ENCODE measurements at places on chromosomes 13 and 19.

- DNase-seq: no peak
Measured at GRCh38 chr13:45015300-45015699, 26.0 kb downstream of the GPALPP1 start.

- no peak for DNase-seq
Measured at GRCh38 chr19:9849791-9850190, 14.7 kb downstream of the PIN1 start.

- no peak for DNase-seq
Measured at GRCh38 chr13:23956106-23956505, 58.8 kb upstream of the C1QTNF9B start.

DNA sequence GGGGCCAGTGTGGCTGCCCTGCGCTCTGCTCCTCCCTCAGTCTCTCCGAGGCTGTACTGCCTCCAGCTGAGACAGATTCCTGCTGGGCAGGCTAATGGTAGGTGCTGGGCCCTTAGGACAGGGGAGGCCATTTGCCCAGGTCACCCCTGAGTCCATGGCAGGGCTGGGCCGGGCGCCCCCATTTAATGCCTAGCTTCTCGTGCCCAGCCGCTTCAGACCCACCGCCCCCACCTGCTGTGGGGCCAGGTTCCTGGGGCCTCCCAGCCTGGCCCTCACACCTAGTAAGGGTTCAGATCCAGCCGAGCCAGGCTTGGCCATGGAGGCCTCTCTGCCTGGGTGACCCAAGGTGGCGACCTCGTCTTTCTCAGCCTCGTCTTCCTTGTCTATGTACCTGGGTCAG, 17.8 kb downstream of the PIAS4 start:
- DNase-seq: no peak
